ENCODE measurements at places on chromosomes 16 and 17. TPM values are rescaled to one million over a fixed set of nuclear protein-coding genes. Genes with fewer than 3 reads are reported as not detected.

CDH15 gene
- total RNA-seq: not detected

BEAN1 gene
- total RNA-seq: 0.29 TPM

KRT12 gene
- not detected for total RNA-seq

MYH13 gene
- total RNA-seq: not detected

HAP1 gene
- 0.06 TPM for total RNA-seq

PYDC1 gene
- not detected for total RNA-seq

SLC5A10 gene
- 0.10 TPM for total RNA-seq

P2RX1 gene
- not detected for total RNA-seq

CASKIN1 gene
- 0.02 TPM for total RNA-seq

CNEP1R1 gene
- 24.3 TPM for total RNA-seq

PRSS21 gene
- not detected for total RNA-seq

MMP28 gene
- 0.68 TPM for total RNA-seq

HASPIN gene
- 9.4 TPM for total RNA-seq

CSH2 gene
- total RNA-seq: not detected

GUCY2D gene
- not detected for total RNA-seq

CD68 gene
- total RNA-seq: 21.6 TPM

ITGAX gene
- 1.8 TPM for total RNA-seq

AOC3 gene
- 0.04 TPM for total RNA-seq

TSNAXIP1 gene
- total RNA-seq: 0.48 TPM

MED9 gene
- 11.9 TPM for total RNA-seq

SP6 gene
- 0.21 TPM for total RNA-seq

LRRC37A gene
- 0.33 TPM for total RNA-seq

INO80E gene
- 87.1 TPM for total RNA-seq

SPATA32 gene
- 0.21 TPM for total RNA-seq

All from H4 (cell line).